Stimulated activated CD4-positive, alpha-beta T cell treated with anti-CD3 and anti-CD28 coated beads, TNF-alpha, amount 100 ng/mL, for 1 hour (primary cell): ENCODE measurements at places on chromosomes 2 and 18.

DNA sequence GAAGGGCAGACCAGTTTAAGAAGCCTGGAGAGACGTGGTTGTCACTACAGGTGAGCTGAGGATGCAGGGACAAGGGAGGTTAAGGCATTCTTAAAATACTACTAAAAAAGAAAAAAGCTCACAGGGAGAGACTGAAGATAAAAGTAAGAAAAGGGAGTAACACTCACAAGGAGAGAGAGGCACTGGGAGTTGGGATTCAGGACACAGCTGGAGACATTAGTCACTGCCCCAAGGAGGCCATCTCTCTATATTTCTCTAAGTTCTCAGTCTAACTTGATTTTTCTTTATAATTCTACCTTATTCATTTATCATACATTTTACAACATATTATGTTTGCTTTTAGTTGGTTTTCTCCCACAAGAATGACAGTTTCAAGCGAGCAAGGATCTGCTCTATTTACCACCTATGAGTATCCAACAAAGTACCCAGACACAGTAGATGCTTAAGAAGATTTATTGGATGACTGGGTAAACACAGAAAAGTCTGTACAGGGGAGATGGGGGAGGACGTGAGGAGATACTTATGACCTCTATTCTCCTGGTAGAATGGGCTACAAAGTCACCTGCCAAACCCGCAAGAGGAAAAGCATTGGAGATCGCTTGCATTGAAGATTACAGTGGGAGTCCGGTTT, 2.2 kb downstream of the SERPINE2 start:
- no peak for DNase-seq

GRCh38 chr2:20999906-21000645, 43.8 kb downstream of the APOB start:
- no peak for DNase-seq

- DNase-seq, result no peak
Observed at GRCh38 chr2:236728916-236729670, 159.5 kb downstream of the ACKR3 start.

GRCh38 chr2:238388794-238389193, 37.9 kb upstream of the ASB1 start:
- no peak for DNase-seq

- no peak for DNase-seq
Observed at GRCh38 chr2:107807988-107808387, 18.7 kb upstream of the RGPD4 start.

- DNase-seq, result no peak
Observed at GRCh38 chr18:55778788-55779690, 191.0 kb upstream of the TCF4 start.

GRCh38 chr18:38362286-38362792, 796.7 kb upstream of the CELF4 start:
- DNase-seq, result no peak

DNA sequence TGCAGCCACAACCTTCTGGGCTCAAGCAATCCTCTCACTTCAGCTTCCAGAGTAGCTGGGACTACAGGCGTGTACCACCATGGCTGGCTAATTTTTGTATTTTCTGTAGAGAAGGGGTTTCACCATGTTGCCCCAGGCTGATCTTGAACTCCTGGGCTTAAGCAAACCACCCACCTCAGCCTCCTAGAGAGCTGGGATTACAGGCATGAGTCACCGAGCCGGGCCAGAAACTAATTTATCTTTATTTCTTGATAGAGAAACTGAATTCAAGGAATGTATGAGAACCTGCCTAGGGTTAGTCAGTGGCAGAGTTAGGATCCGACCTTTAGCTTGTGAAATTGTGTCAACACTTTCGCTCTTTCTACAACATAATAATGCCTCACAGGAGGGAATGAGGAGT, 19.3 kb upstream of the ITGAV start:
- no peak for DNase-seq

DNA sequence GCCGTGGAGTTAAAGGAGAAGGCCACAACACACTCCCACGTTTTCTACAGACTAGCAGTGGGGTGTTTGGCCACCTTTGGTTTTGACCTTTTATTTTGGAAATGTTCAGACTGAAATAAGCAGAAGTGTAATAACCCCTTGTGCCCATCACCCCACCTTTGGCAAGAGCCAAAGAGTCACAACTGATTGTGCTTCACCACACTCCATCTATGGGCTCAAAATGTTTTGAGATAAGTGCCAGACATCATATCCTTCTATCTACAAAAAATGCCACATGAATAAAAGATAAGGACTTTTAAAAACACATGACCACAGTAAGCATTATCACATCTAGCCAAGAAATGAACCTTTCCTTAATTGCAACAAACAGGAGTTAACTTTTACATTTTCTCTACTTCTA, 9.9 kb upstream of the GPR35 start:
- DNase-seq, result no peak

GRCh38 chr2:159457589-159457988, 158.8 kb downstream of the BAZ2B start:
- DNase-seq, result no peak

- no peak for DNase-seq
Observed at GRCh38 chr2:173652767-173653431, 298.2 kb downstream of the CDCA7 start.

DNA sequence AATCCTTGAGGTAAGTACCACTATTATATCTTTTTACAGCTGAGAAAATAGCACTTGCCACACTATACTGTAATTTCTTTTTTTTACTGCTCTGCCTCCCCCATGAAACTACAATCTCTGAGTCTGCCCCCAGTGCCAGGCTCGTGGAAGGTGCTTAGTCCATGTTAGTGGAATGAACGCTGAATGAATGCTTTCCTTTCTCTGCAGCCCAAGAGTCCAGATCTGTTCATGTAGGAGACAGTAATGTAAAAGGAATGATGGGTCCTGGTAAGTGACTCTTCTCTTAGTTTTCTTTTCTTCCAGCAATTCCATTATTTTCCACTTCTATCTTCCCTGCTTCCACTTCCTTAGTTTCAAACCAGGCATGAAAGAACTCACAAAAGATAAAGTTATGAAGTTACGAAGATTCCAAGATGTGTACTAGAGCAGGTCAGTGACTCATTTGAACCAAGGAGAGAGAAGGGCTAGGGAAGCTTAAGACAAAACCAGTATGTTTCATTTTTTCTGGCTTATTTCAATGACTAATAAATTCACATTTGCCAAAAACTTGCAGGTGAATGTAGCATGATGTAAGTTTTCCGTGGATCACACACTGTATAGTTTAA, 46.0 kb downstream of the ARHGEF33 start:
- DNase-seq, result no peak

DNA sequence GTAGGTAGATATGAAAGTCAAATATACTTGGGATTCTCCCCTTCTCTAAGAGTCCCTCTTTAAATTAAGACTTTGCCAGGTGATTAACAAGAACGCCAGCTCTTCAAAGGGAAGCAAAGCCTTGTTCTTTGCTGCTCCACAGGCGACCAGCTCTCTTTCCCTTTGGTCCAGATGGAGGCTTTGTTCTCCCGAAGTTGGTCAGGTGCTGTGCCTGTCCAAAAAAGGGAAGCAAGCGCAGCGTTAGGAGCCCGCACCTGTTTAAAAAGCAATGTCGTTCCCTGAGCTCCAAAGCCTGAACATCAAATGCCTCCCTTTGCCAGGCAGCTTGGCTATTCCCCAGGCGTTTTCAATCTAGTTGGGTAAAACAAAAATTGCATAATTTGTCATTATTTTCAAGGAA, 1913.1 kb upstream of the PIK3C3 start:
- DNase-seq, result no peak

GRCh38 chr2:10047616-10048500, 4.5 kb downstream of the KLF11 start:
- DNase-seq, result no peak

DNA sequence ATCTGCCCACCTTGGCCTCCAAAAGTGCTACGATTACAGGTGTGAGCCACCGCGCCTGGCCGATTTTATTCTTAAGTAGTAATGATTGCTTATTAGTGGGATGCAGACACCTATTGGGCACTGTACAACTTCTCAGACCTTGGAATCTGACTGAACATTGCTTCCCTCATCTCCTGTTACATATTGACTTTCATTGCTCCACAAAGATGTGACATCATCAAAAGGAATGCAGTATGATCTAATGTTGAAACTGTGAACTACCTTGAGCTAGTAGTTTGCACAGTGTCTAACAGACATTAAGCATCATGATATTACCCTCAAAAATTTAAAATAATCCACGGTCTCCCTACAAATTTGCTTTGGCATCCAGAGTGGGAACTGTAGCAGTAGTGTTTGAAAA, 109.8 kb upstream of the SIX2 start:
- DNase-seq, result no peak

DNA sequence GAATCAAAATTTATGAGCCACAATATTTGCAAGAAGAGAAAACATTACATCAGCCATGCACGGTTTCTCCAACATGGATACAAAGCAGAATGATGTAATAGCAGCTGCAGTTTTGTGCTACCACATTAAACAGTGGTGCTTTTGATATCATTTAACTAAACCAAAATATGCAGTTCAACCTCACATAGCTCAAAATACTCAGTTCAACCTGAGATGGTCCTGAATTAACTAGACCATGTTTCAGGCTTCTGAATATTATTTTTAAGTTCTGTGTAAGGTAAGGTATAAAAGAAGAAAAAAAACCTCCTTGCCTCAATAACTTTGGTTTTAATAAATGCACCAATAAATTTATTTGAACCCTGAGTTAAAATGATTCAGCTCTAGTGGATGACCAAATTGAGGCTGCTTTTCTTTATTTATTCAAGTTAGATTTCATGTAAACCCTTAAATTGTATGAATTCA, 18.8 kb upstream of the TSPYL6 start:
- no peak for DNase-seq

GRCh38 chr2:203710952-203711351, 4.5 kb downstream of the CD28 start:
- no peak for DNase-seq

- DNase-seq, result no peak
Observed at GRCh38 chr2:105683011-105683492, 61.7 kb upstream of the NCK2 start.

DNA sequence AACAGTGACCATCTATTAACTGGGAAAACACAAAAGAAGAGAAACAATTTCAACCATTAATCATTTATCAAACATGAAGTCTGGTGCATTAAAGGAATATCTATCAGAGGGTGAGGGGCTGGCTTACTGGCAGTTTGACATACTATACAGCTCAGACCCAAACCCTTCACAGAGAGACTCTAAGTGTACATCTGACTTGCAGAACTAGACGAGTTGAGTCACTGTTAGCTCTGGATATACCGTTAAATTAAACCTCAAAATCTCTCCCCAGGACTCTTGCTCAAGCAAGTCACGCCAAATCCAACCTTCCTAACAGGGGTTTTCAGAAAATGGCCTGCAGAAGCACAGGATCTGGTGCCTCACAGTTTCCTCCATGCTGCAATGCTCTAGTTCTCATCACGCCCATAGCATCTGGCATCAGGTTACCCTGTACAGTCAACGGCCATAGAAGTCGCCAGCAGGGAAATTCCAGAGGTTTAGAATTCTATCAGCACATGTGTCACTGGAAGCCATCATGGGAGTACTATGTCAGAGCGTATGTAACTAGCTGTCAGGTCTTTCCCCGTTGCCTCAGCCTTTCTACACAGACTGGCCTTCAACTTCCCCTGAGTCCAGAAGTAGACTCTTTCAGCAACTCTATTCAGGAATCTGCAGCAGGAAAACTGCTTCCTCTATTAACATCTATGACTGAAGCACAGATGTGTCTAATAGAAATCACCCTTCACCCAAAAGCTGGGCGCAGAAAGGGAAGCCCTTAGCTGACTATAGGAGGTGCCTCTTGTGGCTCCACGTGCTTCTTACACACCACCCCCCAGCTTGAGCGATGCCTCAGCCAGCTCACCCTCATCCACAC, 9.3 kb downstream of the TGOLN2 start:
- DNase-seq, result no peak

GRCh38 chr2:161991991-161992390, 82.0 kb downstream of the DPP4 start:
- no peak for DNase-seq

GRCh38 chr2:26577442-26578112, 63.6 kb downstream of the CIB4 start:
- no peak for DNase-seq

- no peak for DNase-seq
Observed at GRCh38 chr2:132876745-132877391, 206.9 kb upstream of the LYPD1 start.

DNA sequence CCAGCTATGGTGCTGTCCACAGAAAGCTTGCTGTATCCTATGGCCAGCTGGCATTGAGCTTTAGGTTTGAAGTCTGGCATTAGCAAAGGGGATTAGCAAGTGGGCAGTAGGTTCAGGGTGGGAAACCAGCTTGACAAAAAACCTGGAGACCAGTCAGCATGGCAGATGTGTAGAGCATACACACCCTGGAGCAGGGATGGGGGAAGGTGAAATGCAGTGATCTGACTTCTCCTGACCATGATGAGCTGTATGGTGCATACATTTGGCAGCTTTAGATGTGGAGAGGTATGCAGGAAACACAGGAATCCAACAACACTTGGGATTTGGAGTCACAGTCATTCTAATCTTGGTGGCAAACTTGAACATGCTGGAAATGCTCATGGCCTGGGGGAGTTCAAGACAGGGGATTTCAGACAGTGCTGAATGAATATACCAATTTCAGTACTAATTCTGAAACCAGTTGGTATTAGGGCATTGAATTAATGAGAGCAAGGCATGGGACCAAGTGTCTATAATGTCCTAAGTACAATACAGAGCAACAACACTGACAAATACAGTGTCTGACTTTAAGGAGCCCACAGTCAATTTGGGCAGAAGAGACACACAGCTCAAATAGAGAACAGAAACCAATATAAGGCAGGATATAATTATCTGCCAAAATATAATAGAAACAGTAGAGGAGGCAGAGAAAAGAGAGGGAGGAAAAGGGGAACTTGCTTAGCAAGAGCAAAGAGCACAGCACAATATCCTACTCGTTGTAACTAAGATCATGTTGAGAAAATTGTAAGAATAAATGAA, 11.8 kb downstream of the ARHGAP15 start:
- no peak for DNase-seq

GRCh38 chr2:221480163-221480562, 91.9 kb downstream of the EPHA4 start:
- DNase-seq, result no peak

DNA sequence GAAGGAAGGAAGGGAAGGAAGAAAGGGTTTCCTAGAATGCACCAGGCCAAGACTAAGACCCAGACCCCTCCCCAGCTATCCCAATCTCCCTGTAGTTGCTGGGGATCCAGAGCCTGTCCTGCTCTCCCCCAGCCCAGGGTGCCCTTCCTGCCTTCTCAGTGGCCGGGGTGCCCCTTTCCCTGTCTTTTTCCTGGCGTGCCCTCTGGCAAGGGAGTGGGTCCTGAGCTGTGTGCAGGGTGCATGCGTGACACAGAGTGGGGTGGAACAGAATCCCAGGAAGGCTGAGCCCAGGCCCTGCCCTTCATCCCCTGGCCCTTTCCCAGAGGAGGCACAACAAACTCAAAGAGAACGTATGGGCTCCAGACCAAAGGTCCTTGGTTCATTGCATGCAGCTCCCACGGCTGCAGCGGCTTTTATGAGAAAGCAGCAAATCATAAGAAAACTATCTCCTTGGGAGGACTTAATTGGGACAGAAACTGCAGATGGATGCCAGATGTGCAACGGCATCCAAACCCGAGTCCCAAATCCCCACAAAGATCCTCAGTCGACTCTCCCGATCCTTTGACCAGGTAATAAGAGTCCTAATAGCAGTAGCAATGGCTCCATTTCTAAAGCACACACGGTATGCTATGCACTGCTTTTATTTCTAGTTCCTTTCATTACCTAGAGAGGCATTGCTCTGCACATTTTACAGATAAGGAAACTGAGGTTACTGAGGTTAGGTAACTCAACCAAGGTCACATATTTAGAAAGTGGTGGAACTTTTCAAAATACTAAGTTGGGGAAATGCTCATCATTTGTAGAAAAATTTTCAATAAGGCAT, 12.7 kb upstream of the ARID5A start:
- DNase-seq, result no peak

- no peak for DNase-seq
Observed at GRCh38 chr18:837922-838321, 25.9 kb upstream of the YES1 start.
